ENCODE measurements at places on chromosomes 2 and 18. TPM values are rescaled to one million over a fixed set of nuclear protein-coding genes. Genes with fewer than 3 reads are reported as not detected.

APCDD1 gene
- total RNA-seq, result 8.2 TPM

ACMSD gene
- total RNA-seq, result not detected

SPP2 gene
- not detected for total RNA-seq

PAX8 gene
- 1.6 TPM for total RNA-seq

RGPD4 gene
- not detected for total RNA-seq

CPO gene
- total RNA-seq, result not detected

ANKRD30BL gene
- total RNA-seq, result not detected

TBR1 gene
- total RNA-seq, result not detected

SPR gene
- total RNA-seq, result 27.4 TPM

SLC8A1 gene
- total RNA-seq, result 116 TPM
